ENCODE measurements at places on chromosomes 7 and 10.

DNA sequence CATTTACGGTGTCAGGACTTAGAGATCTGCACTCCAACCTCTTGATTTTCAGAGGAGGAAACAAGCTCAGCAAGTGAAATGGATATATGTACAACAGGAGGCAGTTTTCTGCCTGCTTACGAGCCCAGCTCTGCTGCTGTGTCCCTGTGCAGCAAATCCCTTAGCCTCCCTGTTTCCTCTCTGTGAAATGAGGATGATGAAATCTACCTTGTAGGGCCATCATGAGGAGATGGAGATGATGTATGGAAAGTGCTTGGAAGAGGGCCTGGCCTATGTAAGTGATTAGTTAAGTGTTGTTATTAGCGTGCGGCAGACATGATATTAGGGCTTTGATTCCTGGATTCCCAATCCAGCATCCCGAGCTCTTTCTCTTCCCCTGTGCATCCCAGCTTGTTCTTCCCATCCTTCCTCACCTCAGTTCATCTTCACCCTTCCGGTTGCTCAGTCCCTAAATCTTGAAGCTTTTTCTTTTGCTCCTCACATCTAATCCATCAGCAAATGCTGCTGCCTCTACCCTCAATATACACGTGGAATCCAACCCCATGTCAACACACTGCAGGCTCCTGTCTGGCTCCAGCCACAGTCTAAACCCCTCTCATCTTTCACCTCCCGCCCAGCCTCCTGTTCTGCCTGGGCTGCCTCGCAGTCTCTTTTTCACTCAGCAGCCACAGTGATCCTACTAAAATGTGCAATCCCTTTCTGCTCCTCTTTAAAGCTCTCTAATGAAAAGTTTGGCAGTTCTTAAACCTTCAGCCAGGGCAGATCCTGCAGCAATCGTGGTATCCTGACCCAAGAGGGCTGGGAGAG lies 113.8 kb downstream of the MARCHF5 start:
- DNase-seq = no peak

DNA sequence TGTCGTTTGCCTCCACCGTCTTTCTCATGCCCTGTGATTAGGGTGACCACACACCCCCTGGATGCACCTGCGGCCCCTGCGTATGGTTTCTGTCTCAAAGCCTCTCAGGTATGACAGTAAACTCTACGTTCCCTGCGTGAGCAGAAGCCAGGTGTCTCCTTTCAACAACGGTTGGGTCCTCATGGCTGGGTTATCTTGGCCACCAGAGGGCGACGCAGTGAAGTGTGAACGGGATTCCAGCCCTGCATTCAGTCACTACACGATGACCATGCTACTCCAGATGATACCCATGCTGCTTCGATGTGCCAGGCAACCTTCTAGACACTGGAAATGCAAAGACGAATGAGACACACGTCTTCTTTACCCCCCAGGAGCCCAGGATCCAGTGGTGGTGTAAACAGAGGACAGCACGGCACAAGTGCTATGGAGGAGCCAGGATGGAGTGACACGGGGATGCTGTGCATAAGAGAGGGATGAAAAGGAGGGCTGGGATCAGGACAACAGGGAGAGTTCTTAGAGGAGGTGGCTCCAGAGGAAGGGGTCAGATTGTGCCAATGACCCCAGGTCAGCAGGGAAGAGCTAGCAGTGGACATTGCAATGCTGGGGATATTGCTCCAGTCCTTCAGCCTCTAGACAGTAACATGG lies 228.1 kb upstream of the PFKP start:
- peak; percentile 1 for DNase-seq

DNA sequence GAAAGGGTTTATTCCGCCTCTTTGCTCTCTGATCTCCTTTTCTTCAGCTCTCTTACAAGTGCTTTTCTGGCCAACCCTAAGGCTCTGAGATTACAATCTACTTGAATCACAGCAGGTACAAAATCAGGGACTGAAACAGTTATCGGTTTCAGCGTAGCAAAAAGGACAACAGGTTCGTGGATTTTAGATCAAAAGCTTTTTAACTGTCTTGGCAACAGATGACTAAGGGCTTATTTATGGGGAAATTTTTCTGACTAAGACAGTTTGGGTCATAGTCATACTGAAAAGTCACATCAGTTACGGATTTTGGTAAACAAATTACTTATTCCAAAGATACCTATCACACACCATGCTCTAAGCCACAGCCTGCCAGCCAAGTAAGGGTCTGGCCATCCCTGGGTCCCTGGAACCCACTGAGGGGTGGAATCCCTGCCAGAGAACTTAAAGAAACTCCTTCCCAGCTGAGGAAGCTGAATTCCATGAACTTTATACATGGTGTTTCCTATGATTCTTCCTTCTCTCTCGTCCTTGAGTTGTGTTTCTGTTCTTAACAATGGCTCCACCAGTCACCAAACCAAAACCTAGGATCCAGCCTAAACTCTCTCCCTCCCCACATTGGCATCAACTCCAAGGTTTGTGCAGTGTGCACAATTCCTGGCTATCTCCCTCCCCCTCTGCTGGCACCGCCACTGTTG lies 169.3 kb downstream of the FAM107B start:
- DNase-seq = peak; percentile 43

DNA sequence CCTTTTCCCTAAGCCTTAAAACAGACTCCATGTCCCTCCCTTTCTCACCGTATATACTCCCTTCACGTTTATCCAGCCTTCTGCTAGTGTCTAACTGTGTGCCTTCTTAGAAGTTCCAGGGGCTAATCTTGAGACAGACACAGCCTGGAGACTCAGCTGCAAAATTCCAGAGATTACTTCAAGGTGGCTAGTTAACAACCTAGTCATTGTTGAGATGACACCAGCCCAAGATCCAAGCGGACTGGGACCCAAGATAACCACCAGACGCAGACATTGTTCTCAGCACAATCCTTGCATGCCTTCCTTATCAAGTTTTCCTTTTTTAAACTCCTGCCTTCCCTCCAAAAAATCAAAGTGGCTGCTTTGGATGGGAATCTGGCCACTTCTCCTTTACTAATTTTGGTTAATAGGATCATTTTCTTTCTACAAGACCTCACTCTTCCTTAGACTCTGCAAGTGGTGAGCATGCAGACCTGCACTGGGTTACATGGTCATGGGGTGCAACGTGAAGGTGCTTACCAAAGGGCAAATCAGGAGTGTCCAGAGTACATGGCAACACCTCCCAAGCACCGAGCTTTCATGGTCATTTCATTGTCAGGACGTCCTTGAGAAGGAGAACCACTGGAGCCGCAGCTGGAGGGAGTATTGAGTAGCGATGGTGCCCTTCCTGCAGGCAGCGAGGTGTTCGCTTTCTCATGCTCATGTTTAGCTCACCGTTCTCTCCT lies 69.7 kb downstream of the ANLN start:
- DNase-seq = no peak

DNA sequence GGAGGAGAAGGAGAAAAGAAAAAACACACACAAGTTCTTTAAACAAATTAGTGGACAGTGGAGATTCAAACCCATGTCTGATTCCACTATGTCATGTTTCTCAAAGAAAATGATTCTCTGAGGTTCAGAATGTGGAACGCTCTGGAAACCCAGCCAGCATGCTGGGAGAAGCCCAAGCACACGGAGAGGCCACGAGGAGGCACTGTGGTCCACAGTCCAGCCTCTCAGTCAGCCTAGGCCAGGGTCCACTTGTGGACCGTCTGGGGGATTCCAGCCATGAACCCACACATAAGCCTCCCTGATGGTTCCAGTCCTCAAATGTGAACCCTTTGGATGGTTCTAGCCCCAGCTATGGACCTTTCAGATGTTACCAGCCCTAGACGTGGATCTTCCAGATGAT lies 73.4 kb downstream of the CAV1 start:
- no peak for DNase-seq

DNA sequence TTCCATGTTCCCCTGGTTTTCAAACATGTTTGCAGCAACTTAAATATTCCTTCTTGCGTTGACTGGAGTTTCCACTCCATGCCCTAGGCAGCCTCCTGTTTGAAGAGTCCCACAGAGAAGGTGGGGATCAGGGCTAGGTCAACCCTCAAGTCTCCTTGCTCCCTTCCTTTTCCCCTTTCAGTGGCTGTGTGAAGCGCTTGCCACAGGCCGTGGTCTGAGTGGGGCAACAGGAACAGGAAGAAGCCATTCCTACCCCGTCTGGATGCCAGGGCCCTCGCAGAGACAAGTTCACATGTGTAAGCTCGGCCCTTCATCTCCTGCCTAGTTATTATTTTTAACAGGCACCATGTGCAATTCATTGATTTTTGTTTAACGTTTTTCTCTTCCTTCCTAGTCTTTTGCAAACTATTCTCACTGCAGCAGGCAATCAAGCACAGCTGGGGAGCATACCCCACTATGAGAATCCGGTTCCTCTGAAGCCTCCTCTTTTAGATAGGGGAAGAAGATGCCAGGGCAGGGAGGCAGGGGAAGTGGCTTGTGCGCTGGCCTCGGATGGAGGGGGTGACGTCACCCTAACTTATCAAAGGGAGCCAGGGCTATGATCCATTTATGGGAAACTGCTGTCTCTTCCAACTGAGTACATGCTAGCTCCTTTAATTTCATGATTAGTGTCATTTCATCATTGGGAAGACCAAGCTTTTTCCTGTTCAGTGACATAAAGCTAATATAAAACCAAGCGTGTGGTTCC lies 64.2 kb downstream of the PRLHR start:
- no peak for DNase-seq

DNA sequence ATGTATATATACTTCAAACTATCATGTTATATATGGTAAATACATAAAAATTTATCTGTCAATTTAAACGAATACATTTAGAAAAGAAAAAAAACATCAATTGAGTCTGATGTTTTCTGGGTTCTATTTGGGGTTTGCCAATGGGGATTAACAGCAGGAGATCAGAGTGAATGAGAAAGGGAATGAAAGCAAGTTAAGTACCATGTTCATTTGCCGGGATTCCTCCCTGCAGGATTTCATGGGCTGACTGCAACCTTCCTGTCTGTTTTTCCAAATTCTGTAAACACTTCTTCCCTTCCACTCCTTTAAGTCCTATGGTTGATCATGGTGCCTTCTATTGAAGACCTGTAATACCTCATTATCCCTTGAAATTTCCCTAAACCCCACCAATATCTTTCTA lies 33.9 kb upstream of the SEMA3A start:
- DNase-seq = no peak

- no peak for DNase-seq
Observed at GRCh38 chr7:155994279-155994811, 182.1 kb upstream of the SHH start.

DNA sequence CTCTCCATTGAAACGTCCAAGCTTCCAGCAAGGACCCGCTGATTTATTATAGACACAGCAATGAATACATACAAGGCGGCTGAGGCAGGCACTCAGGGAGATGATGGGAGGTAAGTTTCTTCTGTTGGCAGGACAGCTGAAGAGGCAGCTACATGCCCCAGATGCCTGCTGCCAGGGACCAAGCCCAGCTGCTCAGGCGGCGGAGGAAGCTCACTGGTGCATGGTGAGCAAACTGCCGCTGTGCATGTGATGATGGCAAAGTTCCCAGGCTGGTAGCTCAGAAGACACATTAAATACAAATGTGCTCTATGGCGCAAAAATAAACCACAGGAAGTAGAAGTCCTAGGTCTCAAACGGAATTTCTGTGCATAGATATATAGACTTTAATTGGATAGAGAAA lies 2.3 kb downstream of the DNTT start:
- no peak for DNase-seq

GRCh38 chr10:61047081-61047480 lies 103.1 kb upstream of the RHOBTB1 start:
- DNase-seq = no peak

DNA sequence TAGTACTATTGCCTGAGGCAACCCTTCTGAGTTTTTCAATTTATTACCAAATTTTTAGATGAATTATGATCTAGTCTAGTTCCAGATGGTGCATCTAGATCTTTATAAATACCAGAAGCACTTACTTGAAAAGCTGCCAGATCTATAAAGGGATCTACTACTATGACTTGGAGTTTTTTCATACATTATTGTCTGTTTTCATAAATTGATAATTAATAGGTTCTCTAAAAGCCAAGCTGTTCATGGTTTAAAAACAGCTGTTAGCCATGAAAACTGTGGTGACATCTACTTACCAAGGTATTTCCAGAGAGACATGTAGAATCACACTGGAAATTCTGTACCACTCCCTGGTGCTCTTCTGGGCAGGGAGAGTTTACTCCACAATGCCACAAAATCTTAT lies 786.5 kb upstream of the C7orf33 start:
- DNase-seq = no peak

- no peak for DNase-seq
Observed at GRCh38 chr10:86363833-86364490, 2.6 kb downstream of the GRID1 start.

DNA sequence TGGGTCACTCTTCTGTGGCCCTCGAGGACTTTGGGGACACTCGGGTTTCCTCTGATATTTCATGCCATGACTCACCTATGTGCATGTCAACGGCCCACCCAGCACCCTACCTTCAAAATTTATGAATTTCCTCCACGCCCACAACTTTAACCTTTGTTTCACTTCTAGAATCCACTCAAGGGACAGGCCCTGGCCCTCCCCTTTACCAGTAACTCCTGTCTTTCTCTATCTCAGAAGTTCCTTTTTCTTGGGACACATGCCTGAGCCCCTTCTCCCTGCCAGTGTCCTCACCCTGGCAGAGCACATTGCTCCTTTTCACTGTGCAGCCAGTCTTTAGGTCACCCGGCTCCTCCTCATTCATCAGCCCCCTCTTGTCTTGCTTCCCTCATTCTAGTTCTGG lies 282.5 kb upstream of the KLF6 start:
- DNase-seq = no peak

All from SW480 (cell line).